ENCODE measurements at places on chromosomes 6 and 20. TPM values are rescaled to one million over a fixed set of nuclear protein-coding genes. Genes with fewer than 3 reads are reported as not detected.
A peak's percentile ranks its signal among the peaks of the same experiment; 100 is the strongest.

The BCAS4 gene
- 34.8 TPM for total RNA-seq

The FAXC gene
- 9.0 TPM for total RNA-seq

The PGC gene
- total RNA-seq = 0.18 TPM

The LRRN4 gene
- total RNA-seq = 0.57 TPM

The BEND6 gene
- total RNA-seq = 8.0 TPM

The PPIL6 gene
- 2.2 TPM for total RNA-seq

The SOX18 gene
- total RNA-seq = 18.7 TPM

The TGM2 gene
- total RNA-seq = 113 TPM

The NKX2-4 gene
- not detected for total RNA-seq

The SOBP gene
- 9.0 TPM for total RNA-seq

The SLC22A2 gene
- total RNA-seq = not detected

The DZANK1 gene
- 3.0 TPM for total RNA-seq

The MDFI gene
- 0.54 TPM for total RNA-seq

The TMEM74B gene
- total RNA-seq = 1.1 TPM

- H3K36me3 ChIP-seq = 0 out of 2 replicates have a peak, but pooled peaks cover 2% of the 10 kb centered on the region
- H3K27ac ChIP-seq = no peak overlapping the region
- DNase-seq = no peak
- H3K27me3 ChIP-seq = peaks cover 3% of the 10 kb centered on the region
- no peaks in the 10 kb centered on the region for H3K4me1 ChIP-seq
These were observed 2.7 kb downstream of the ADAM33 start for GRCh38 chr20:3678856-3679720.

DNA sequence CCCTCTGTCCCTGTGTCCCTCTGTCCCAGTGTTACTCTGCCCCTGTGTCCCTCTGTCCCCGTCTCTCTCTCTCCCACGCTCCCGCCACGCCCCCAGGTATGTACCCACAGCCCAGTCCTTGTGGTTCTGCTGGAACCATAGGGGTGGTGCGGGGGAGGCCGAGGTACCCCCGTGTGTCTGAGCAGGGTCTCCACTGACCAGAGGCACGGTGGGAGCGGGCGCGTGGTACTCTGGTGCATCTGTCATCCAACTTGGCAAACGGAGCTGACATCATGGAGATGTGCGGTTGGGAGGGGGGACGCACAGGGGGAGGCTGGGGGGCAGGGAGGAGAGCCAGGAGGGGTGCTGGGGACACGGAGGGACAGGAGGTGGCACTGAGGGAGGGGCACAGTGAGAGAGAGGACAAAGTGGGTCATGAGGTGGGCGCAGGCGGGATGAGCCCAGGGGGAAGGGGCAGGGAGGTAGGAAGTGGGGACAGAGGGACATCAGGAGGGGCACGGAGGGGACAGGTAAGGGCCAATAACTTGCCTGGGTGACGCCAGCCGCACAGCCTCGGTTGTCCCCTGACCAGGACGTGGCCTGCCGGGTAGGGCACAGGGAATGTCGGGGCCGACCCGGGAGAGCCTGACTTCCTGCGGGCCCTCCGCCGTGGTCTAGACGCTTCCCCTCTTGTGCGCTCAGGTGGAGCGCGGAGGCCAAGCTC lies 163.6 kb upstream of the PDE10A start:
- H3K27ac ChIP-seq = no peak overlapping the region
- no peaks in the 10 kb centered on the region for H3K4me1 ChIP-seq
- no peaks in the 10 kb centered on the region for H3K27me3 ChIP-seq
- H3K36me3 ChIP-seq = no peaks in the 10 kb centered on the region

DNA sequence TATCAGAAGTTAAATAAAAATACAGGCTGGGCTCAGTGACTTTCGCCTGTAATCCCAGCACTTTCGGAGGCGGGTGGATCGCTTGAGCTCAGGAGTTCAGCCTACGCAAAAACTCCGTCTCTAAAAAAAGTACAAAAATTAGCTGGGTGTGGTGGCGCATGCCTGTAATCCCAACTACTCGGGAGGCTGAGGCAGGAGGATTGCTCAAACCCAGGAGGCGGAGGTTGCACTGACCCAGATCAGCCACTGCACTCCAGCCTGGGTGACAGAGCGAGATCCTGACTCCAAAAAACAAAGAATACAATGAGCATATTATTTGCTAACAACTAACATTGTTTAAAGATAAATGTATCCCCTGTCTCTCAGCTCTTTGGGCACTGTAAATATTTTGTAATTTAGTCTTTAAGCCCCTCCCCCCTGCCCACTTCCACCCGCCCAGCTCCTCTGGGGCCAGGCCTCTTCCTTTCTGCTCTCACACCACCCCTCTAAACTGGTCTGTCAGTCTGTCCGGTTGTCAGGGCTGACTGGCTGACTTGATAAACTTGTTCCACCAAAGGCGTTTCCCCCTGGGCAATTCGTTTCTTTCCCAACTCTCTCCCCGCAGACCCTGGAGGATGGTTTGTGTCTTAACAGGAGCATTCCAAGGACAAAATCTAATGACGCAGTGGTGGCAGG lies 62.4 kb upstream of the QKI start:
- H3K36me3 ChIP-seq = no peaks in the 10 kb centered on the region
- no peak for DNase-seq
- H3K4me1 ChIP-seq = peaks cover 12% of the 10 kb centered on the region
- H3K27me3 ChIP-seq = no peaks in the 10 kb centered on the region
- H3K27ac ChIP-seq = no peak overlapping the region
- no peak overlapping the region for H3K4me3 ChIP-seq

DNA sequence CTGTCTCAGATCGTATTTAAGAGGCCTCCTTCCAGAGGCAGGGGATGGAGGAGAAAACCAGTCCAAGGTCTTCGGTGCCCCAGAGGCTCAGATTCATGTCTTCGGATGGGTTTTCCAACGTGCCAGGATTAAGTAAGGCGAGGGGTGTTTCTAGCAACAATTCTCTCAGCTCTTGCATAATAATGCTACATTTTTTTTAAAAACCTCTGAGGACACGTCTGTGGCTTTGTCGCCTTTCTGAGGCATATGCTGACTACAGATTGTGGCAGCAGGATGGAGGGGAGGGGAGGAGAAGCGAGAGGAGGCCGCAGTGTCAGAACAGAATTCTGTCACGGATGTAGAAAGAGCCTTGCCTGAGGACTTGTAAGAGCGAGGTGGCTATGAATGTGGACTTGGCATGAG lies 17.7 kb upstream of the CCDC167 start:
- peak overlapping the region; percentile 91 for H3K27ac ChIP-seq
- no peaks in the 10 kb centered on the region for H3K27me3 ChIP-seq
- no peaks in the 10 kb centered on the region for H3K36me3 ChIP-seq
- no peak for DNase-seq
- H3K4me3 ChIP-seq = peak overlapping the region; percentile 22
- H3K4me1 ChIP-seq = peaks cover 61% of the 10 kb centered on the region

- H3K27ac ChIP-seq = no peak overlapping the region
- peaks cover 4% of the 10 kb centered on the region for H3K4me1 ChIP-seq
- H3K36me3 ChIP-seq = no peaks in the 10 kb centered on the region
- H3K27me3 ChIP-seq = peaks cover 3% of the 10 kb centered on the region
These were observed 8.1 kb upstream of the OCSTAMP start for GRCh38 chr20:46558511-46558959.

DNA sequence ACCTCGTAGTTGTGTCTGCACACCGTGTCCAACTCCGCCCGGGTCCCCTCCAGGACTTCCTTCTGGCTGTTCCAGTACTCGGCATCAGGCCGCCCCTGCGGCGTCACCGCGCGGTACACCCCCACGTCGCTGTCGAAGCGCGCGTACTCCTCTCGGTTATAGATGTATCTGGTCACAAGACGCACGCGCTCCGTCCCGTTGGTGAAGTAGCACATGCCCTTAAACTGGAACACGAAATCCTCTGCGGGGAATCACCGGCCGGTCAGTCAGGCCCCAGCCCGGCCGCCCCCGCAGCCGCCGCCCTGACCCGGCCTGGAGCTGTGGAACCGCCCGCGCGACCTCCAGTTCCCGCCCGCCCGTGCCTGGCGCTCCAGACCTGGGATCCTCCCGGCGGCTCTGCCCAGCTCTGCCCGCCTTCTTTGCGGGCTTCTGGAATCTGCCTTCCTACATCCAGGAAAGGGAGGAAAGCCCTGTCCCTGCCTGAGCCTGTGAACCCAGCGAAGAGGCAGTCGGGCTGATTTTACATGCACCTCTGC lies 1.6 kb downstream of the HLA-DQB1 start:
- no peaks in the 10 kb centered on the region for H3K36me3 ChIP-seq
- peaks cover 3% of the 10 kb centered on the region for H3K4me1 ChIP-seq
- DNase-seq = no peak
- H3K27me3 ChIP-seq = peaks cover 50% of the 10 kb centered on the region
- H3K27ac ChIP-seq = no peak overlapping the region

- H3K27ac ChIP-seq = no peak overlapping the region
- no peak overlapping the region for H3K4me3 ChIP-seq
- H3K27me3 ChIP-seq = no peaks in the 10 kb centered on the region
- H3K36me3 ChIP-seq = no peaks in the 10 kb centered on the region
- no peaks in the 10 kb centered on the region for H3K4me1 ChIP-seq
These were observed 6.0 kb upstream of the AVP start for GRCh38 chr20:3090565-3090964.

DNA sequence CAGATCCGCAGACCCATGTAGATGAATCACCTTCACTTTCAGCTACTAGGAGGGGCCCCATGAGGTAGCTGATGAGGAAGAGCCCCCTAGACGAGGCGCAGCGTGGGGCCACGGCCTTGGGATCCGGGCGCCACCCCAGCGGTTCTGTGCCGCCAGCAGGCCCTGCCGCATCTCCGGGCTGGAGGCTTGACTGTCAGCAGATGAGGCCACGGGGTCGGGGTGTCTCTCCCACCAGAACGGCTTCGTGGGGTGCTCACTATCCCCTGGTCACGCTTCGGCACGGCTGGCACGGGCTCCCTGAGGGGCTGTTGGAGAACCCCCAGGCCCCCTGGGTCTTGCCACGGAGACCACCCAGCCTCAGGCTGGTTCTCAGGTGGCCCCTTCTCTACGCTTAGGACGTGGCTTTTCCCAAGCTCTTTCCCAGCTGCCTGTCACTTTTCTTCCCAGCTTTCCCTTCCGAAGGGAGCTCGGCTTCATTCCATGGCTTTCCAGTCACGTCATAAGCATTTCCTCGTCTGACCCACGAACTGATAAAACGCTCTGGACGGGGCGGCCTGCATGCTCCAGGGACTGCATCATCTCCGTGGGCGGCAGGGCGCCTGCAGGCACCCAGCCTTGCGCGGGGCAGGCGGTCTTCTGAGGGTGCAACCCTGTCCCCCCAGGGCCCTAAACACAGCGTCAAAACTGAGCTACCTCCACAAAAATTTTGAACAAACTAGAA lies 85.9 kb downstream of the THBS2 start:
- H3K4me1 ChIP-seq = peaks cover 7% of the 10 kb centered on the region
- no peaks in the 10 kb centered on the region for H3K27me3 ChIP-seq
- no peak for DNase-seq
- H3K4me3 ChIP-seq = no peak overlapping the region
- no peaks in the 10 kb centered on the region for H3K36me3 ChIP-seq
- H3K27ac ChIP-seq = no peak overlapping the region

GRCh38 chr6:127514179-127514772 lies 4.9 kb downstream of the MTCL3 start:
- H3K4me3 ChIP-seq = no peak overlapping the region
- no peak overlapping the region for H3K27ac ChIP-seq
- DNase-seq = no peak
- no peaks in the 10 kb centered on the region for H3K36me3 ChIP-seq
- H3K4me1 ChIP-seq = no peaks in the 10 kb centered on the region

DNA sequence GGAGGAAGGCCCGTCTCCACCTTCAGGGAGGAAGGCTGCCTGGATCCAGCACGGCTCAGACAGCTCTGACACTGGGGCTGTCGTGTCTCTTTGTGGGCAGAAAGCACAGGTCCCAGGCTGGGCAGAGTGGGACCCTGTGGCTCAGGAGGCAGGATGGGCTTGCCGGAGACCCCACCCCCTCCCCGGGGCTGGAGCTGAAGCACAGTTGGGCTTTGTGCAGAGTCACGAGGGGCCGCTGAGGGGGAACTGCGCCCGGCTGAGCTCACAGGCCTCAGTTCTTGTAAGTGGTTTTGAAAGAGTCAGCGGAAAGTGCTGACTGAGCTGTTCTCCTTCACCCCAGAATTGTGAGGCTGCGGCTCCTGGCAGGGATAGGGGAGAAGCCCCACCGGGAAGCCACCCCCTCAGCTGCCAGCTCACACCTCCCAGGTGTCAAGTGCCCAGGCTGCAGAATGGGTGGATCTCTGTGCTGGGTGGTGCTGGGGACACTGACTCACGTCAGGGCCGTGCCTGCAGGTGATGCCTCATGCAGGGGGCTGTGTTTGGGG lies 145.5 kb upstream of the RNF24 start:
- H3K4me1 ChIP-seq = peaks cover 40% of the 10 kb centered on the region
- DNase-seq = no peak
- H3K27me3 ChIP-seq = no peaks in the 10 kb centered on the region
- no peaks in the 10 kb centered on the region for H3K36me3 ChIP-seq
- peak overlapping the region; percentile 71 for H3K27ac ChIP-seq

GRCh38 chr6:9482030-9482738 lies 932.7 kb downstream of the TFAP2A start:
- no peaks in the 10 kb centered on the region for H3K27me3 ChIP-seq
- H3K4me1 ChIP-seq = peaks cover 27% of the 10 kb centered on the region
- H3K4me3 ChIP-seq = no peak overlapping the region

DNA sequence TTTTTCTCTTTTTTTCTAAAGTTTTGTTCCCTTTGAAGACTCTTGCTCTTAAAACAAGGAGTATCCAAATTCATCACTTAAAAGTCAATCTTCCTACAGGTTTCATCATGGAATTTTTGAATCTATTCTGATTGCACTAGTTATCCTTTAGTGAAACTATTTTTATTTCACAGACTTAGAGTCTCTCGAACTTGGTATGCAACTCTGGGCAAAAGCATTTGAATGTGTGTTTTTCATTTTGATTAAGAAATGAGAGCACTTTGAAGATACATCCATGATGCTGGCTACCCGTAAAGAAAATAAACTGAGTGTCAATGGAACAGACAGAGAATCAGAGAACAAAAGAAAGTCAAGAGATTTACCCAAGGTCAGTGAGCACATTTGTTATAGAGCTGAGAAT lies 586.5 kb downstream of the EPM2A start:
- H3K27ac ChIP-seq = no peak overlapping the region
- no peaks in the 10 kb centered on the region for H3K27me3 ChIP-seq
- H3K4me1 ChIP-seq = no peaks in the 10 kb centered on the region
- DNase-seq = no peak
- H3K4me3 ChIP-seq = no peak overlapping the region
- no peaks in the 10 kb centered on the region for H3K36me3 ChIP-seq

DNA sequence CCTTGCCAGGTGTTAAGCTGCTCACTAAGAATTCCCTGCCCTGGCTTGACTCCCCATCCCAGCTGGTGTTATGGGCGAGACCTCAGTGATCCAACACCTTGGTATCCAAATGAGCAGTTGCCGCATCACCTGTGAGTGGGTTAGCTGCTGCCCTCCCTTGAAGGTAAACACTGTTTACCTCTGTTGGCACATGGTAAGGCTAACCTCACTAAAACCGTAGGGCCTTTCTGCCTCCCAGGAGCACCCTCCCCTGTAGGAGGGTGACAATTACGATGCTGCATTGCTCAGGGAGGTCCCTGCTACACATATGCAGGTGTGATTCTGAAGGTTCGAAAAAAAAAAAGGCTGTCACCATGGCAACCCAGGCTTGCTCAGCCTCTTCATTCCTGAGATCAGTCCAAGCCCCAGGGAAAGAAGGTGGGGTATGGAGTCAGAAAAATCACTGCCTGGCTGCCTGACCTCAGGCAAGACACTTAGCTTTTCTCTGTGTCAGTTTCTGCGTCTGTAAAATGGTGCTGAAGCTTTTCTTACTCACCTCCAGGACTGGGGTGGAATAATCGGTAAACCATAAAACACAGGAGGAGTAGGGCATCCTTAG lies 19.5 kb downstream of the PNPLA1 start:
- H3K4me3 ChIP-seq = no peak overlapping the region
- DNase-seq = no peak
- H3K27me3 ChIP-seq = no peaks in the 10 kb centered on the region
- no peaks in the 10 kb centered on the region for H3K36me3 ChIP-seq
- no peaks in the 10 kb centered on the region for H3K4me1 ChIP-seq
